ENCODE measurements at places on chromosomes 2 and 18.

- DNase-seq = no peak
Measured at GRCh38 chr2:24613154-24613814, 122.2 kb downstream of the NCOA1 start.

DNA sequence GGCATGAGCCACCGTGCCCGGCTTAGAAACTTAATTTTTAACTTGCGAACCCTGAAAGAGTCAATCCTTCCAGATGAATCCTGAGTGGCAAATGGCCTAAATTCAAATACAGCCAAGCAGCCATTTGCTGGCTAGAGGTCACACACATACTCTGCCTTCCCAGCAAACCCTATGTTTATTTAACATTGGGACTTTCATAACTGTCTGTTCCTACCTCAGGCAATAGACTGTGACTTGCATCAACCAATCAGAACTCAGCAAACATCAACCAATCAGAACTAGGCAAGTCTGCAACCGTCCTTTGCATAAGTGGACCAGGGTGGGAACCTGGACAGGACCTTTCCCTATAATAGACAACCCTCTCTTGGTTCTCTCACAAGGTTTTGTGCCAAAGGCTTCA lies 127.5 kb downstream of the DTNB start:
- DNase-seq = no peak

- no peak for DNase-seq
Measured at GRCh38 chr2:134426721-134427120, 172.8 kb downstream of the MGAT5 start.

- no peak for DNase-seq
Measured at GRCh38 chr2:136297994-136298393, 180.0 kb upstream of the CXCR4 start.

DNA sequence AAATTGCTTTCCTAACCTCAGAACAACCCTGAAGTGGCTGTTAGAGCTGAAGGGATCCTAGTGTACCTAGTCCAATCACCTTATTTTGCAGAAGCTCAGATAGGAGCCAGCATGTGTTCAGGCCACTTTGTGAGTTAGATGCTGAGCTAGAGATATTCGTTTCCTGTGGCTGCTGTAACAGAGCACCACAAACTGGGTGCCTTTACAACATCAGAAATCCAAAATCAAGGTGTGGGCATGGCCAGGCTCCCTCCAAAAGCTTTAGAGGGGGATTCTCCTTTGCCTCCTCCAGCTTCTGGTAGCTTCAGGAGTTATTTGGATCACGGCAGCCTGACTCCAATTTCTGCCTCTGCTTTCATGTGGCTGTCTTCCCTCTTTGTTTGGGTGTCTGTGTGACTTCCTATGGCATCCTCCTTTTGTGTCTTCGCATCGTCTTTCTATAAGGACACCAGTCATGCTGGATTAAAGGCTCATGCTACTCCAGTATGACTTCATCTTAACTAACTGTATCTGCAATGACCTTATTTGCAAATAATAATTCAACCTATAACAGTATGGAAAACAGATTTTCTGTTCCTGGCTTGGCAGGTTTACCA lies 86.3 kb upstream of the TGFA start:
- no peak for DNase-seq

- DNase-seq = no peak
Measured at GRCh38 chr2:185475914-185476313, 262.7 kb upstream of the FSIP2 start.

- DNase-seq = no peak
Measured at GRCh38 chr2:102114290-102114721, 28.2 kb upstream of the IL1R1 start.

DNA sequence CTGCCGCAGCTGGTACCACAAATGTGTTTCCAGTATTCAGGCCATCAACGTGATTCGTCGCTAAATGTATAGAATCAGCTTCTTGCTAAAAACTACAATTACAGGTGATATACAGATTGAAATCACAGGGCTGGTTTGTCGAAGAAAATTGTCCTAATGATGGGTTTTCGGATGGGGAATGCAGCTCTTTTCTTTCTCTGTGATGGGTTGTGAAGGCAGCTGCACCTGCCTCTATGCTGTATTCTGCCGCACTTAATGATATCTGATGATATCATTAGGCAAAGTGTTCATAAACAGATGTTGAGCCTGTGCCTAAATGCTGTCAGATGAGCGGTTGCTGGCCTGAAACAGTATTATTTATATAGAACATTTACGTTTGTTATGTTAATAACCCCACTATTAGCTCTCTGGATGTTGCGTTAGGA lies 218.1 kb downstream of the ARHGAP15 start:
- no peak for DNase-seq

DNA sequence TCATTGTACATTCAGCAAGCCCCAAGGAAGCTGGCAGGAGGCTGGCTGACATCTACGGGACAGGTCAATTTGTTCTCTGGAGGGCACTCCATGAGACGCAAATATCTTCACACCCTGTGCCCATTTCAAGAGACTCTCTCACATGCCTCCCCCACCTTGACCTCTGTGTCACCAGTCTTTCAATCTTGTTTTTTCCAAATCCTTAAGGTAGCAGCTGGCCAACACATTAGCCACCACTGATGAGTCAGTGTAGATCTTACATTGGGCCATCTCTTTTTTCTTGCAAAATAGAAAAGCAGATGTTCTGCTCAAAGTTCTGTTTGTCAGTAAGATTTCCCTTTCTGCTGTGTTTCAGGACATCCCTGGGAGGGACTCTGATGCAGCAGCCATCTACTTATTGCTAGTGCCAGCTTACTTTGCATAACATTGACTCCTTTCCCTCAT lies 1.7 kb upstream of the DPP4 start:
- no peak for DNase-seq

DNA sequence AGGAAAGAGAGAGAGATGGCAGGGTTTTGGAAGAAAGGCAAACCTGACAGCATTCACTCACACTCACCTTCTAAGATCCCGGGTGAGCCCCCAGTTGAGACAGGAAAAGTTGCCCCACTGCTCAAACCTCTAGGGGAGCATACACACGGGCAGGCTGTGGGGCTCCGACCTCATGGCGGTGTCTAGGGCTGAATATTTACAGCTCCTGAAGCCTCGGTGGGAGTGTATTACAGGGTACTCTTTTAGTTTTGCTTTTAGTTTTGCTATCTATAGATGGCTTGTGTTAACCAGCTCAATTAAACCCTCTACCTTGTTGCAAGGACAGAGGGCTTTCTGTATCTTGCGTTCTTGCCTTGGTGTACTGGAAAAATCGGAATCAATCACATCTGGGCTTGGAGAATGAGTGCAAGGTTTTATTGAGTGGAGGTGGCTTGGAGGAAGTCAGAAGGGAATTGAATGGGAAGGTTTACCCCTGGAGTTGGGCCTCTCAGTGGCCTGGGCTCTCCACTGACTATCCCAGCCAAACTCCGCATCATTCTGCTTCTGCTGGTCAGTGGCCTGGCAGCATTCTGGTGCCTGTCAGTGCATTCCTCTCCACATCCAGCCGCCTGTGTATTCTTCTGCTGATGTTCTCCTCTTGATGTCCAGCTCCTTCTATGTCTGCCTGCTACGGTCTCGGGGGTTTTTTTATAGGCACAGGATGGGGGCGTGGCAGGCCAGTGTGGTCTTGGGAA lies 10.1 kb upstream of the IFIH1 start:
- DNase-seq = no peak

- DNase-seq = no peak
Measured at GRCh38 chr2:216606551-216607276, 26.5 kb upstream of the IGFBP2 start.

- DNase-seq = no peak
Measured at GRCh38 chr2:43437363-43437762, 158.5 kb downstream of the THADA start.

- no peak for DNase-seq
Measured at GRCh38 chr2:200130762-200131166, 175.4 kb downstream of the MAIP1 start.

GRCh38 chr2:144659731-144660275 lies 139.9 kb upstream of the ZEB2 start:
- no peak for DNase-seq

- no peak for DNase-seq
Measured at GRCh38 chr2:27074738-27075565, 3.5 kb upstream of the EMILIN1 start.

- no peak for DNase-seq
Measured at GRCh38 chr18:64090876-64091275, 58.0 kb downstream of the LINC00305 start.

DNA sequence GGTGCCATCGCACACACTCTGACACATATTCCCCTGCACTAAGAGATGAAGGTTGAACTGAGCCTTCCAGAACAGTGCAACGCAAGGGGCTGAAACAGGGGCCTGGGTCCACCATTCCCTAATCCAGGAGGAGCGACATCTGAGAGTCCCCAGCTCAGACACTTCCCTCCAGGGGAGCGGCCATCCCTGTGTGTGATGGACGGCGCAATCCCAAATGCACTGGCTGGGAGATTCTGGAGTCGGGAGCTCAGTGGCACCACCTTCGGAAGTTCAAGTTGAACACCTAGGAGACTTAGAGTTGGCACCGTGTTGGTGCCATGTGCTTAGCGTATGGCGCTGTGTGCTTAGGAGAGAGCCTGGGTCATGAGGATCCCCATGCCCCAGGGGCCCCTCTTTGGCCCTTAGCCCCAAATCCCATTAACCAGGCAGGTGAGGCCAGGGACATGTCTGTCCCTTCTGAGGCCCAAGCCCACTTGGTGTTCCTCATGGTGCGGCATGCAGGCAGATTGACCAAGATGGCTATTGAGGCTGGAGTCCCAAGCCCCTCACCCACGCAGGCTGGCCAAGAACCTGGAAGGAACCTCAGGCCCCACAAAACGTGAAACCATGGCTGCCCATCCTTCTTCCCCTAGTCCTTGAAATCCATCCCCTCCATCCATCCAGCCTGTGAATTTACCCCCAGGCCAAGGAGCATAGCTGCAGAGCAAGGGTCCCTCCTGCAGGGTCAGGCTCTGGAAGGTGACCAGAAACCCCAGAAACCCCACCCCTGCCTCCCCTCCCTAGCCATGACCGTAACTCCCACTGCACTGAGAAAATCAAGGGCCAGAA lies 114.1 kb upstream of the OTOS start:
- DNase-seq = no peak

DNA sequence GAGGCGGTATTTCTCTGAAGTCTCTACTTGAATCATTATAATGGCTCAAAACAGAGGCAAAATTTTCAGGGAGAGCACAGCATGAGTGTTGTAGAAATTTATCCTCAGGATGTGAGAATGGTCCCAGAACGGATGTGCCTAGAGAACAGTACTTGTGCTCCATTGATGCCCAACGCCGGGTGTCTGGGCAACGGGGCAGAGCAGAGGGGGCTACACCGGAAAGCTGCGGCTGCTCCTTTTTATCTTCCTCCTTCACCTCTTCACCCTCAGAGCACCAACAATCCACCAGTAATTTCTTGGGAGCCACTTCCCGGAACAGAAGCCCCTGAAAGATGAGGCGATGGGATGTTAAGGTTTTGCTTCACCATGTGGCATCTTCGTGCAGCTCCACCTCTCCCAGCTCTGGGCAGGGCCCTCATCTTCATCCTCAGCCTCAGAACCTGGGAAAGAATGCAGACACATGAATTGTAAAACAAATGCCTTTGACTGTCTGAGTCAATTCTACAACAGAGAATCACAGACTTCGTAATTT lies 71.5 kb downstream of the PTGR3 start:
- DNase-seq = no peak

DNA sequence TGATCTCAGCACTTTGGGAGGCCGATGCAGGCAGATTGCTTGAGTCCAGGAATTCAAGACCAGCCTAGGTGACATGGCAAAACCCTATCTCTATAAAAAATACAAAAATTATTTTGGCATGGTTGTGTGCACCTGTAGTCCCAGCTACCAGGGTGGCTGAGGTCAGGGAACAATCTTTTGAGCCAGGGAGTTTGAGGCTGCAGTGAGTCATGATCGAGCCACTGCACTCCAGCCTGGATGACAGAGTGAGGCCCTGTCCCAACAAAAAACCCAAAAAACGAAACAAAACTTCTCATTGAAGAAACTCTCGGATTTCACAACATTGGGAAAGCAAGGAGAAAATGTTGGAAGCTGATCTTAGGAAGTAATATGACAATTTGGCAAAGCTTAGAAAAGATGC lies 317.3 kb upstream of the MGAT5 start:
- no peak for DNase-seq

GRCh38 chr2:196915507-196916189 lies 10.9 kb downstream of the PGAP1 start:
- no peak for DNase-seq

GRCh38 chr2:49035481-49035880 lies 118.8 kb downstream of the FSHR start:
- no peak for DNase-seq

GRCh38 chr2:15667809-15668556 lies 76.3 kb downstream of the DDX1 start:
- no peak for DNase-seq

- no peak for DNase-seq
Measured at GRCh38 chr2:237702441-237703391, 75.3 kb downstream of the LRRFIP1 start.

DNA sequence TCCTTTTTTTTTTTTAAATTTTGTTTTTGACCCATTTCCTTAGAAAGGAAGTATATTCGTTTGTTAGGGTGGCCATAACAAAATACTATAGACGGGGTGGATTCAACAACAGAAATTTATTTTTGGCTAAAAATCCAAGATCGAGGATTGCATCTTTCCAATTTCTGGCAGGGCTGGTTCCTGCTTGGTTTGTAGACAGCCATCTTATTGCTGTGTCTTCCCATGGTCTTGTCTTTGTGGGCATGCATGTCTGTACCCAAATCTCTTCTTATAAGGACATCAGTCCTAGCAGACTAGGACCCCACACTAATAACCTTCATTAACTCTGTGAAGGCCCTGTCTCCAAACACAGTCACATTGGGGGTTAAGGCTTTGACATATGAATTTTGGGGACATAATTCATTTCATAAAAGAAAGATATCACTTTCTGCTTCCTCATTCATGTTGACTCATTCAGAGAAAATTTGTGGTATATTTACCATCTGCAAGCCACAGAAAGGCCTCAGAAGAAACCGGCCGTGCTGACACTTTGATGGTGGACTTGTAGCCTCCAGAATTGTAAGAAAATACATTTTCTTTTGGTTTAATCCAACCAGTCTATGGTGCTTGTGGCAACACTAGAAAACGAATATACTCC lies 262.1 kb downstream of the LPIN1 start:
- DNase-seq = no peak

GRCh38 chr2:201157694-201158093 lies 25.2 kb upstream of the CASP10 start:
- no peak for DNase-seq

GRCh38 chr2:9703701-9704221 lies 73.0 kb upstream of the YWHAQ start:
- DNase-seq = no peak

Measured in cortex of kidney (tissue), 1 donor.